ENCODE measurements at places on chromosomes 5 and 9.
A peak's percentile ranks its signal among the peaks of the same experiment; 100 is the strongest.

DNA sequence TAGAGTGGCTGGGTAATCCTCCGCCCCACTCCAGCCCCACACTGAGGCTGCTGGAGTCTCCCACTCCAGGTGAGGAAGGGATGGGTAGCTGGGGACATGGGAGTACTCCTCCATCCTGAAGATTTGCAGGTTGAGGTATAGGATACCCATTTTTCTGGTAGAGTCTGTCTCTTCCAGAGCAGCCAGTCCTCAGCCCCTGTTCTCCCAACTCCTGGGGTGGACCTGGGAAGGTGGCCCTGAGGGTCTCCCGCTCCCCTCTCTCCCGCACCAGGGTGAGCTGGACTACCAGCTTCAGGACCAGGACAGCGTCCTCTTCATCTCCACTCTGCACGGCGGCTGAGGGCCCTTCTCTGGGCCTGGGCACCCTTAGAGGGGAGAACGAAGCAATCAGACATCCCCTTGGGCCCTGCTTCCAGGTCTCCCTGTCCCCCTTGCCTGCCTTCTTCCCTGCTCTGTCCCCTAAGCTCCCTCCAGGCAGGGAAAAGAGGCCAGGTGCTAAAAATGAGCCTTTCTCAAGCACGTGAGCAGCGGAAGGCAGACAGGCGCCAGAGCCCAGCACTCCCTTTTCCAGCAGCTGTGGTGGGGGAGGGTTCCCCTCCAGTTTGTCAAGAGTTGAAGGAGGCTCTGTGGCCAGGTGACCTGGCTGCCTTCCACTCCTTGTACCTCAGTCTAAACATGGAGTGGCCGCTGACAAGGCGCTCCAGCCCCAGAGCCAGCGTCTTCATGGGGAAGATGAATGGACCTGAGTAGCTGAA lies 18.4 kb downstream of the URM1 start:
- no peak for DNase-seq

DNA sequence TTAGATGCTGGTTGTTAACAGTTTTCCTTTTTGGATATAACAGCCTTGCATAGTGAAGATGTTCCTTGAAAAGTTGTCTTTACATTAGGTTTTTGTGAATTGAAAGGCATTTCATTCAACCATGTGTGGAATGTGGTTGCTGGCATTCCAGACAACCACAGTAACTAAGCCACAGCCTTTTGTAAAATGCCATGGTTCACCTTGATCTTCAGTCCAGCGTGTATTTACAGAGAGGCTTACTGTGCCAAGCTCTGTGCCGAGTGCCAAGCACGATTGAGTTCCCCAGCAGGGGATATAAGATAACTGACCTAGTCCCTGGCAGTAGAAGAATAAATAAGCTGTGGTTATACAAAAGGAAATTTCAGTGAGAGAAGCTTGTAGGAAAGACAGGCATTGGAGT lies 4.9 kb downstream of the EXOSC2 start:
- DNase-seq = no peak

GRCh38 chr5:73663860-73664240 lies 37.9 kb downstream of the ARHGEF28 start:
- no peak for DNase-seq

GRCh38 chr5:133232911-133233310 lies 181.1 kb downstream of the HSPA4 start:
- no peak for DNase-seq

DNA sequence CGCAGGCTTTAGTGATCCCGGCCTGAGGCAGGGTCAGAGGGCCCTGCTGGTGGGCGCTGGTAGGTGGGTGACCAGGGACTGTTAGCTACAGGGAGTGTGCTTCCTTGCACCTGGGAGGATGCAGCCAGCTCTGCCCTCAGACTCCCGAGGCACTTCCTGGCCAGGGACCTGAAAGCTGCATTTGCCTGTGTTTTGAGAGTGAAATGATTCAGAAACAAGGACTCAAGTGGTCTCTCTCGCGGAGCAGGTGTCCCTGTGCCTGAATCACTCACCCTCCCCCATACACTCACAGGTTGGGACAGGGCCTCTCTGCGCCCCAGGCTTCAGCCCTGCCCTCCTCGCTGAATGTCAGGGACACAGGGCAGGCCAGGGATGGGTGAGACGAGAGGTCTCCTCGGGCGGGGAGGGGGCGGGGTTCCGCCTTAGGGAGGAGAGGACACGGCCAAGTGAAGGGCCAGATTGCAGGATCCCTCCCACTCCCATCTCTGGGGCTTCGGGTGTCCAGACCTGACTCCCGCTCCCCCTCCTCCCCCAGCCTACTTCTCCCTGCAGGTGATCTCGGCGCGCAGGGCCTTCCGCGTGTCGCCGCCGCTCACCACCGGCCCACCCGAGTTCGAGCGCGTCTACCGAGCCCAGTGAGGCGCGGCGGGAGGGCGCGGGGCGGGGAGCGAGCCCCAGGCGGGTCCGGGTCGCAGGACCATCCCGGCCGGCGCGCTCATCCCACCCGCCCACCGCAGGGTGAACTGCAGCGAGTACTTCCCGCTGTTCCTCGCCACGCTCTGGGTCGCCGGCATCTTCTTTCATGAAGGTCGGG lies 1.5 kb downstream of the LTC4S start:
- DNase-seq = peak; percentile 73

- peak; percentile 40 for DNase-seq
Observed at GRCh38 chr5:2908086-2908485, 156.6 kb upstream of the IRX2 start.

GRCh38 chr9:27829621-27830020 lies 256.3 kb upstream of the C9orf72 start:
- no peak for DNase-seq

GRCh38 chr5:55708732-55709131 lies 3.4 kb downstream of the SLC38A9 start:
- no peak for DNase-seq

DNA sequence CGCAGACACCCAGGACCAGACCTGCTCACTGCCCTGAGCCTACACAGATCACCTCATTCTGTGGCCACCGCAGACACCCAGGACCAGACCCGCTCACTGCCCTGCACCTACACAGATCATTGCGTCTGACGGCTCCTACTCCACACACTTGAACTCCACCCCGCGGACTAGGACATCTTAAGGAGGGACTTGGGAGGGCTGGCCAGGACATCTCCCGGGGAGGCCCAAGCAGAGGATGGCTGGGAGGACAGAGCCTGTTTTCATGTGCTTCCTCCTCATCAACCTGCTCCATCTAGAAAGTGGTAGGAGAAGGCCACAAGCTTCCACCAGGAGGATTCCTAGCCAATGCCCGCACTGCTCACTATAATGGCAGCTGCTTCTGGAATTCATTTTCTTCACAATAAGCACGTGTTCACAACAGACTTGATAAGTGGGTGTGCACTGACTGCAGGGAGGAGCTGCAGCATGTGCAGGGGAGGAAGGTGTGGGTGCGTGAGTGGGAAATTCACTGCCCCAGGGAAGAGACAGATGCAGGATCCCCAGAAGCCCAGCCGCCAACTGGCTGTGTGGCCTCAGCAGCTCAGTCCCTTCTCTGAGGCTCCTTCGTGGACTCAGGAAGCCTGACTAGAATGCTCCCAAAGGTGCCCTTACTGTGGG lies 64.8 kb downstream of the AK8 start:
- no peak for DNase-seq

- DNase-seq = peak; percentile 68
Observed at GRCh38 chr5:134554319-134555222, 29.1 kb downstream of the JADE2 start.

DNA sequence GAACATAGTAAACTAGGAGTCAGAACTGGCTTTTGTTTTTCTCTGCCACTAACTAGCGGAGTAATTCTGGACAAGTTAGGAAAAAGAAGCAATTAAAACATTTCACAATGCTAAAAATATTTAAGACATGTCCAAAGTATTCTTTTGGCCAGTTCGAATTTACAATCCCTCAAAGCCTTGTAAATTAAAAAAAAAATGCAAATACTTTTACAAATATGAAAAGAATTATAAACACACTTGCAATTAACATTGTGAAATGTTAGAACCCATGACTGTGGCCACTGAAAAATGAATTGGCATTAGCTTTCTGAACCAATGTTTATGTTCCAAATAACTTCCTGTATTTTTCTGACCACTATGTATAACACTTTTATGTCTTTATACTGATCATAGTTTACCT lies 2.2 kb downstream of the RAD1 start:
- DNase-seq = no peak

GRCh38 chr5:147479949-147480348 lies 29.9 kb downstream of the DPYSL3 start:
- DNase-seq = no peak

DNA sequence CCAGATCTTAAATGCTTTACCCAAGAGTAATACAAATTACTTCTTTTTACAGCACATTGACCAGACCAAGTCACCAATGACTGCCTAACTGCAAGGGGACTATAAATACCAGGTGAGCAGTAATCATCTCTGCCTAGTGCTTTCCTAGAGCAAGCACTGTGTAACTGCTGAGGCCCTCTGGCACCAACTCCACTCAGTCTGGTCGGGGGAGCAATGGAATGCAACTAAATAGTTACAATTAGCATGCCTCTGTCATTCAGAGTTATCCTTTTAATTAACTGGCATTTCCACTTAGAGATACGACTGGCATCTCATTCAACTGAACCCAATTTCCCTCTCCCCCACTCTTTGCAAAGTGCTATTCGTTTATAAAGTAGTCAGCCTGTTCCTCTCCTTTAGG lies 1309.1 kb upstream of the DMAC1 start:
- DNase-seq = no peak

DNA sequence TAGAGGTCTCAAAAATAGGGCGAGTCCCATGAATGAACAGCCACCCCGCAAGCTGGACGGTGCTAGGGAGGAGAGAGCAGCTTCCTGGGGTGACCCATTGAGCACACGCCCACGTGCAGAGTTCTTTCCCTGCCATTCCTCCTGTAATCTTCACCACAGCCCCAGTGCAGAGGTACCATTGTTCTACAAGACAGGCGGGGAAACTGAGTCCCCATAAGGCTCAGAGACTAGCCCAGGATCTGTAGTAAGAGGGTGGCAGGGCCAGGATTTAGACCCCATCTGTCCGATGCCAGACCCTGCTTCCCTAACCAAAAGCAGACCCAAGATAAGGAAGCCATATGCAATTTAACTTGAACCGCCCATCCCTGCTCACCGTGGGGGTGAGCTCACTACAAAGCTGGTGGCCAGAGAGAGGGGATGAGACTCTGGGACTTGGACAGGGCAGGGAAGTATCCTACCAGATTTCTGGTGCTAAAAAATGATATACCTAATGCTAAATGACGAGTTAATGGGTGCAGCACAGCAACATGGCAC lies 36.7 kb upstream of the ORM1 start:
- DNase-seq = peak; percentile 7

GRCh38 chr5:95826949-95827891 lies 4.7 kb upstream of the GLRX start:
- no peak for DNase-seq

GRCh38 chr9:137079401-137079787 lies 2.1 kb downstream of the UAP1L1 start:
- DNase-seq = no peak

GRCh38 chr5:172274951-172275753 lies 8.4 kb downstream of the UBTD2 start:
- DNase-seq = no peak

DNA sequence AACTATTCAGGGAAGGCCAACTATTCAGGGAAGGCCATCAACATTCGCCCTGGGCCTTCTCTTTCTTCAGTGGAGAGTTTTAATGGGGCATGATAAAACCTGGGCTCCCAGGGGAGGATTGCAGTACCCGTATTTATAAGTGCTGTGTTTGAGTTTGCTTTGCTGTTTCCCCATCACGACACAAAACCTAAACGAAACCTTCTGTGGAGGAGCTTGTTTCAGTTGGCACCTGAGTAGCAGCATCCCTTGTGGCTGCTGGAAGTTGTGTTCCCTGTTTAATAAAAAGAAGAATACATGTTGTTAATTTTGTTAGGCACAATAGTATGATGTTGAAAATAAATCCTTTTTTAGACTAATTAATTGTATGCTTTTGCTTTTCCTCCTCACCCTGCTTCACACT lies 8.3 kb downstream of the WDR31 start:
- no peak for DNase-seq

GRCh38 chr5:67066815-67067214 lies 129.8 kb downstream of the CD180 start:
- DNase-seq = no peak

GRCh38 chr5:134965271-134965825 lies 2.4 kb upstream of the CATSPER3 start:
- no peak for DNase-seq

- DNase-seq = no peak
Observed at GRCh38 chr5:125775896-125776295, 647.3 kb upstream of the GRAMD2B start.

GRCh38 chr5:73781107-73781768 lies 155.2 kb downstream of the ARHGEF28 start:
- no peak for DNase-seq

- no peak for DNase-seq
Observed at GRCh38 chr9:883011-883410, 41.5 kb downstream of the DMRT1 start.

- DNase-seq = no peak
Observed at GRCh38 chr5:130502702-130503101, 598.4 kb downstream of the CHSY3 start.

- no peak for DNase-seq
Observed at GRCh38 chr9:3436629-3437420, 89.0 kb downstream of the RFX3 start.

GRCh38 chr5:179119415-179120170 lies 59.4 kb downstream of the ZNF354C start:
- peak; percentile 50 for DNase-seq

GRCh38 chr5:158589939-158590338 lies 509.8 kb downstream of the EBF1 start:
- DNase-seq = no peak

GRCh38 chr5:79666758-79667157 lies 22.9 kb upstream of the CMYA5 start:
- DNase-seq = no peak

- DNase-seq = no peak
Observed at GRCh38 chr5:6484899-6485298, 36.2 kb downstream of the UBE2QL1 start.

DNA sequence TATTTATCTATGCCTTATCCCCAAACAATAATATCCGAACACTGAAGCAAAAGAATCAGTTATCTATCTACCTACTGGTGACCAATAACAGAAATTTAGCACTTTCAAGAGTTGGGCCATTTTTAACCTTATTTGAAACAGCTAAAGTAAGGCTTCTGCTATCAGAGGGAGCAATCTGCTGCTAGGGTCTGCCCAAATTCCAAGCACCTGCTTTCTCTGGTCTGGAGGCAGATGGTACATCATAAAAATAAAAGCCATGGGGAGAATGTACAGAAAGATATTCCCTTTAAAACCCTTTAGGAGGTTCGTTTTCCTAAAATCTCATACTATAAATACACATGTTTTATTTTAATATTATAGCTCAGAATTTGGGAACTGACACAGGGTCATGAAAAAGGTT lies 37.7 kb upstream of the ARSB start:
- DNase-seq = no peak

DNA sequence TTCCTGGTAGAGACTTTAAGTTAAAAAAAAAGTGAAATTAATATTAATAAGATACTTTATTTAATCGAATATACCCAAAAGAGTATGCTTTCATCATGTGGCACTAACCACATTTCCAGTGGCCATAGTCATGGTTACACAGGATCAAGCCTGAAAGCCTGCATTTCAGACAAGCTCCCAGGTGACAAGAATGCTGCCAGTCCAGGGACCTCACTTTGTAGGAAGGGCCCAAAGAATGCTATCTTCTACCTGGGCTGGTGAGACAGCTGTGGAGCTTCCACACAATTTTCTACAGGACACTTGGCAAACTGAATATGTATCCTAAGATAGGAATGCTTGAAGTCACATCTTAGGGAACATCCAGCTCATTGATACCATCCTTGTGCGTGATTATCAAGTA lies 203.8 kb downstream of the AUH start:
- DNase-seq = no peak
